ENCODE measurements at places on chromosomes 12 and 14. TPM values are rescaled to one million over a fixed set of nuclear protein-coding genes. Genes with fewer than 3 reads are reported as not detected.

- no peak overlapping the region for H3K4me3 ChIP-seq
- no peaks in the 10 kb centered on the region for H3K4me1 ChIP-seq
- no peaks in the 10 kb centered on the region for H3K36me3 ChIP-seq
- no peak overlapping the region for H3K27ac ChIP-seq
- no peaks in the 10 kb centered on the region for H3K27me3 ChIP-seq
Measured at GRCh38 chr12:119949145-119949544, 39.9 kb upstream of the BICDL1 start.

The ZNF84 gene
- 11.0 TPM for total RNA-seq

DNA sequence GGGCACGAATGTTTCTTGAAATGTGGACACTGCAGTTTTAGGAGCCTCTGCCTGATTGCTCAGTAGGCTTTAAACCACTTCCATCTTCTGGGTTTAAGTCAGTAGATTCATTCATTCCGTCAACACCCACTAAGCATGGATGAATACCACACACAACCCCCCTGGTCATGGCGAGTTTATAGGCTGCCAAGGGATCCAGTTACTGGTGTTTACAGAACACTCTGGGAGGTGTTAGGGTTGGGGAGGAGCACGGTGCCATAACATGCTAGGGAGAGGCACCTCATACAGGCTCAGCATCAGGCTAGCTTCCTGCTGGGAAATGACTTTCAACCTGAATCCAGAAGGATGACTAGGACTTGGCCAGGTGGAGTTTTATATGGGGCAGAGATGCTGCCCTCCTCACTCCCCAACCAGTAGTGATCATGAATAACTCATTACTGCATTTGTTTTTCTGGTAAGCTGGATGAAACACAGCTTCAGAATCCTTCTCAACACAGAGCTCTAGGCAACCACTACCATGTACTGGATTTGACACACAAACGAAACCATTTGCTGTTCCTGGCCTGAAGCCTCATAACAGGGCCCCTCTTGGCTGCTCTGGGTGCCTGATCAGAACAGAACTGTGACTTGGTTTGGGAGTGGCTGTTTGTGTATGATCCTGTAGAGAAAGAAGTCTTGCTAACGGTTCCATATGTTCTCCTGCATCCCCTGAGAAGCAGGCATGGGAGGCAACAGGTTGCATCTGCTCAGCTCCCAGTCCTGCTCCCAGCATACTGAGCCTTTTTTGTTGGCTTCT is 47.9 kb downstream of the FBXW8 start:
- H3K4me1 ChIP-seq, result peaks cover 32% of the 10 kb centered on the region
- no peak overlapping the region for H3K27ac ChIP-seq
- no peaks in the 10 kb centered on the region for H3K27me3 ChIP-seq
- no peak overlapping the region for H3K4me3 ChIP-seq

DNA sequence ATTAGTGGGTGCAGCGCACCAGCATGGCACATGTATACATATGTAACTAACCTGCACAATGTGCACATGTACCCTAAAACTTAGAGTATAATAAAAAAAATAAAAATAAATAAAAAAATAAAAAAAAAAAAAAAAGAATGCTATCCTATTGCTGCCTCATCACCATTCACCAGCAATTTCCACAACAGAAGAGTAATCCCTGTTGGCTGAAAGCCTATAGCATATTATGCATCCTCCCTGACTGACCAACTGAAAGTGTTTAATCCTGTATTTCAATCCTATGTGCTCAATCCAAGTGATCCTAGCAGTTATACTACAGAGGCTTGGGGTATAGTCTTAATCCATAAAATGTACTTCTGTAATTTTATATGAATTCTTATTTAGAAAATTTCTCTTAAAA is 18.5 kb downstream of the DICER1 start:
- H3K4me1 ChIP-seq, result peaks cover 70% of the 10 kb centered on the region
- no peak for DNase-seq
- H3K36me3 ChIP-seq, result peaks cover 14% of the 10 kb centered on the region
- H3K4me3 ChIP-seq, result no peak overlapping the region

GRCh38 chr14:92470215-92470614 is 43.4 kb upstream of the RIN3 start:
- no peak overlapping the region for H3K4me3 ChIP-seq
- H3K4me1 ChIP-seq, result peaks cover 10% of the 10 kb centered on the region
- H3K27me3 ChIP-seq, result no peaks in the 10 kb centered on the region
- no peak overlapping the region for H3K27ac ChIP-seq
- DNase-seq, result no peak

GRCh38 chr12:94372461-94372860 is 87.2 kb downstream of the CEP83 start:
- DNase-seq, result peak; percentile 7
- peak overlapping the region; percentile 66 for H3K27ac ChIP-seq
- no peak overlapping the region for H3K4me3 ChIP-seq
- peaks cover 25% of the 10 kb centered on the region for H3K36me3 ChIP-seq
- no peaks in the 10 kb centered on the region for H3K27me3 ChIP-seq

The ETFBKMT gene
- total RNA-seq, result 0.91 TPM

The SLCO1C1 gene
- total RNA-seq, result not detected

The LAG3 gene
- 25.1 TPM for total RNA-seq

GRCh38 chr12:56614627-56615026 is 15.5 kb downstream of the BAZ2A start:
- DNase-seq, result no peak
- H3K4me3 ChIP-seq, result no peak overlapping the region
- no peak overlapping the region for H3K27ac ChIP-seq
- H3K4me1 ChIP-seq, result peaks cover 6% of the 10 kb centered on the region

DNA sequence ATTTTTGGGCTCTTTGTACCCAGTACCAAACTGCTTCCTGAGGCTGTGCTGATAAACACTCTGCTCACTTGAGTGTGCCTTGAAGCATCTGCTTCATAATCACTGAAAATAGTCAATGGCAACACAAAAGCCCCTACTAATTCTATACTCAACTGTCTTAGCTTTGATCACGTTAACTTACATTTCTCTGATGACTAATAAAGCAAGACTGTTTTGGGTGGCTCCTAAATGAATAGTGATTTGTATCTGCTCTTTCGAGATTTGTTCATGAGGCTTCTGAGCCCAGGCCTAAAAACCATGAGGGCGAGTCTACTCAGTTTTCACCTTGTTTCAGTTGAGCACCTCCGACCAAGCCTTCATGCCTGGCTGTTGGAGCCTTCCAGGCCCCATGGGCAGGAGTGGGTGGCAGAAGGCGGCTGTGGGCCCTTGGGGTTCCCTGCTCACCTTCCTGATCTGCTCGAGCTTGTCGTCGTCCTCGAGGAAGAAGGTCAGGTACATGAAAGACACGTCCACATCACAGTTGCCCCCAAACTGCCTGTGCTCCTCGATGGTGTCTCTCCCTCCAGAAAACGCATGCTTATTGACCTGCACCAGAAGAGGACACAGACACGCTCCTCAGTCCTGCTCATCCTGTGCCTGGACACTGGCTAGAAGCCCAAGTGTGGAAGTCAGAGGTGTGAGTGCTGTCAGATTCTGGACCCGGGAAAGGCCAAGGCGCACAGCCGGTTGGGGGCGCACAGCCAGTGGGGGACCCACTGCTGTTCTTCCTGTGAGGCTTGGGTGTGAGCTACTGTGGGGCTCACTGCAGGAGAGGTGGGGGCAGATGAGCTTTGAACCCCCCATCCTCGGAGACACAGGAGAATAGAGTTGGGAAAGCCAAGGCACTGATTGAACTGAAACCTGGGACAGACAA is 13.7 kb downstream of the SLC25A47 start:
- peaks cover 32% of the 10 kb centered on the region for H3K4me1 ChIP-seq
- no peak for DNase-seq
- H3K36me3 ChIP-seq, result peaks cover 64% of the 10 kb centered on the region
- no peaks in the 10 kb centered on the region for H3K27me3 ChIP-seq
- H3K27ac ChIP-seq, result peak overlapping the region; percentile 32
- H3K4me3 ChIP-seq, result no peak overlapping the region

GRCh38 chr14:54715239-54715638 is 148.3 kb downstream of the SAMD4A start:
- H3K4me1 ChIP-seq, result peaks cover 17% of the 10 kb centered on the region
- no peak overlapping the region for H3K27ac ChIP-seq
- peak; percentile 7 for DNase-seq
- H3K36me3 ChIP-seq, result peaks cover 2% of the 10 kb centered on the region
- H3K27me3 ChIP-seq, result no peaks in the 10 kb centered on the region

DNA sequence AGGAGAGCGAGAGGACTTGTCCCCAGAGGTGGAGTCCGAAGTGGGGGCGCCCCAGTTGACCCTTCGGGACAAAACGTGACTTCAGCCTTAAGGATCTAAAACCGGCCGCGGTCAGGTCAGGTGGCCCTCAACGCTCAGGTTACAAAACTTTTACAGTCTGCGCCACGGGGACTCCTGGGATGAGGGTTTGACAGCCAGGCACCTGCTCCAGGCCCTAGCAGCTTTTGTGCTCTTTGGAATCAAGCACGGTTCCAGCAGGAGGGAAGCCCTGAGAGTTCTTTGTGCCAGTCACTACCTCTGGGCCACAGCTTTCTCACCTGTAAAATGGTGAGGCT is 337 bp downstream of the ZC2HC1C start:
- no peak overlapping the region for H3K4me3 ChIP-seq
- peaks cover 2% of the 10 kb centered on the region for H3K4me1 ChIP-seq
- H3K27me3 ChIP-seq, result no peaks in the 10 kb centered on the region
- DNase-seq, result no peak
